ENCODE measurements at places on chromosomes 2 and 18.

DNA sequence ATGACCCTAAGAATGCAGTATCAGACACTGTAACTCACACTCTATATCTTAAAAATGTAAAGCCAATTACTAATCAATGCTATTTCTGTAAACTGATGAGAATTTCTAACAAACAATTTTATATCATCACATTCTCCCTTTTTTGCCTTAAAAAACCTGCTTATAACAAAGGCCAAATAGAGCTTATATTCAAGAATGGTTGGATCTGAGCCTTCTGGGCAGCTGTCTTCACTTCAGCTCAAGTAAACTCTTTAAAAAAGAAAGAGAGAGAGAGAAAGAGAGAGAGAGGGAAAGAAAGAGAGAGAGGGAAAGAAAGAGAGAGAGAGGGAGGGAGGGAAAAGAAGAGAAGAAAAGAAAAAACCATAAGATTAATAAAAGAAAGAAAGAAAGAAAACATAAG, 231.8 kb downstream of the KCNE4 start:
- no peaks in the 10 kb centered on the region for H3K4me1 ChIP-seq
- H3K27ac ChIP-seq: no peak overlapping the region

DNA sequence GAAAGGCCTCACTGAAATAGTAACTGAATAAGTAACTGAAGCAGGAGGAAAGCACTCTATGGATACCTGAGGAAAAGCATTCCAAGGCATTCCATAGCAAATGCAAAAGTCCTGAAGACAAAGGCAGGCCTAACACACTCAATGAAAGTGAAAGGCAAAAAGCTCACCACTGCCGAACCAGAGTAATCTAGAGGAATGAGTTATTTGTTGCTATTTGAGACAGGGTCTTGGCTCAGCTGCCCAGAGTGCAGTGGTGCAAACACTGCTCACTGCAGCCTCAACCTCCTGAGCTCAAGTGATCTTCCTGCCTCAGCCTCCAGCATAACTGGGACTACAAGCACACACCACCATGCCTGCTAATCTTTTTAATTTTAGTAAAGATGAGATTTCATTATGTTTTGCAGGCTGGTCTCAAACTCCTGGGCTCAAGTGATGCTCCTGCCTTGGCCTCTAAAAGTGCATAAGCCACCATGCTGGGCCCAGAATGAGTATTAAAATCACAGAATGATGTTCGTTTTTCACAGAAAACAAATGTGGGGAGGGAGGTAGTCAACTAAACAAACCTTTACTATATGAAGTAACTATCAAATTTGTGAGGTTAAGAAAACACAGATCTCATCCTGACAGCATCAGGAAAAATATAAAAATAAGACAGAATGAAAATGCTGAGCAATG, 17.9 kb downstream of the PIAS2 start:
- DNase-seq: no peak
- H3K27ac ChIP-seq: no peak overlapping the region
- no peaks in the 10 kb centered on the region for H3K4me1 ChIP-seq
- no peaks in the 10 kb centered on the region for H3K27me3 ChIP-seq

DNA sequence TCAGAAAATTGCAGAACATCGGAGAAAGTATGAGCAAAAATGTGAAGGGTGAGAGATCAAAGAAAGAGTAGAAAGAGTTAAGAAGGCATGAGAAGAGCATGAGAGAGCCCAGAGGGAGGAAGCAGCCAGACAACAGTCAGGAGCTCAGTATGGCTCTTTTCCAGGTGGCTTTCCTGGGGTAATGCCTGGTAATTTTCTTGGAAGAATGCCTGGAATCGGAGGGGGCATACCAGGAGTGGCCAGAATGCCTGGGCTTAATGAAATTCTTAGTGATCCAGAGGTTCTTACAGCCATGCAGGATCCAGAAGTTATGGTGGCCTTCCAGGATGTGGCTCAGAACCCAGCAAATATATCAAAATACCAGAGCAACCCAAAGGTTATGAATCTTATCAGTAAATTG, 271.8 kb upstream of the TFPI start:
- no peak for DNase-seq
- no peaks in the 10 kb centered on the region for H3K27me3 ChIP-seq
- no peaks in the 10 kb centered on the region for H3K36me3 ChIP-seq
- no peak overlapping the region for H3K4me3 ChIP-seq

DNA sequence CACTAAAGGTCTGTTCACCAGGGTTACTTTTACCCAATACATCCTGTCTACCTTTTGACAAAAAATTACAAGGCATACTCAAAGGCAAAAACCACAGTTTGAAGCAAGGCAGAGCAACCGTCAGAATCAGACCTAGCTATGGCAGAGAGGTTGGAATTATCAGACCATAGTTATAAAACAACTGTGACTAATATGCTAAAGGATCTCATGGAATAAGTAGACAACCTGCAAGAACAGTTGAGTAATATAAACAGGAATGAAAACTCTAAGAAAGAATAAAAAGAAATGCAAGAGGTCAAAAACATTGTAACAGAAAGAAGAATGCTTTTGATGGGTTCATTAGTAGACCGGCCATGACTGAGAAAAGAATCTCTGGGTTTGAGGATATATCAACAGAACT, 318.8 kb upstream of the KCNH7 start:
- no peaks in the 10 kb centered on the region for H3K36me3 ChIP-seq
- H3K27ac ChIP-seq: no peak overlapping the region
- H3K4me1 ChIP-seq: no peaks in the 10 kb centered on the region
- no peak for DNase-seq
- no peaks in the 10 kb centered on the region for H3K27me3 ChIP-seq

DNA sequence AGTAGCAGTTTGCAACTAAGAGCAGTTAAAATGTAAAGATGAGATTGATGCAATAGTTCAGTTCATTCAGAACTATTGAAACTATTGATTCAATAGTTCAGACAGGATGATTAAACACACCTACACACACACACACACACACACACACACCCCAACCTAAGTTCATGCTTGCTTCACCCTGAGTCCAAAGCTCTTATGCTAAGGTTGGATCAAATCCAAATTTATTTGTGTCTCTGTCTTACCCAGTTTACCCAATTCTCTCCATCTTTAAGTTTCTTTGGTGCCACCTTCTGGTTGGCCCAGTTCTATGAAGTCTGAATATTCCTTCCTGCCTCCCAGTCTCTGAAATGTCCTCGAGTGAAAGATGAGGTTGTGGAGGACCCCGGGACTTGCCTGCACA, 5.1 kb downstream of the SERPINB8 start:
- no peaks in the 10 kb centered on the region for H3K27me3 ChIP-seq
- no peak overlapping the region for H3K4me3 ChIP-seq
- H3K36me3 ChIP-seq: no peaks in the 10 kb centered on the region
- no peak overlapping the region for H3K27ac ChIP-seq
- H3K4me1 ChIP-seq: peaks cover 8% of the 10 kb centered on the region

- no peaks in the 10 kb centered on the region for H3K27me3 ChIP-seq
- H3K4me1 ChIP-seq: peaks cover 35% of the 10 kb centered on the region
- DNase-seq: no peak
- H3K4me3 ChIP-seq: no peak overlapping the region
Observed at GRCh38 chr18:44733069-44733753, 52.5 kb downstream of the SETBP1 start.

DNA sequence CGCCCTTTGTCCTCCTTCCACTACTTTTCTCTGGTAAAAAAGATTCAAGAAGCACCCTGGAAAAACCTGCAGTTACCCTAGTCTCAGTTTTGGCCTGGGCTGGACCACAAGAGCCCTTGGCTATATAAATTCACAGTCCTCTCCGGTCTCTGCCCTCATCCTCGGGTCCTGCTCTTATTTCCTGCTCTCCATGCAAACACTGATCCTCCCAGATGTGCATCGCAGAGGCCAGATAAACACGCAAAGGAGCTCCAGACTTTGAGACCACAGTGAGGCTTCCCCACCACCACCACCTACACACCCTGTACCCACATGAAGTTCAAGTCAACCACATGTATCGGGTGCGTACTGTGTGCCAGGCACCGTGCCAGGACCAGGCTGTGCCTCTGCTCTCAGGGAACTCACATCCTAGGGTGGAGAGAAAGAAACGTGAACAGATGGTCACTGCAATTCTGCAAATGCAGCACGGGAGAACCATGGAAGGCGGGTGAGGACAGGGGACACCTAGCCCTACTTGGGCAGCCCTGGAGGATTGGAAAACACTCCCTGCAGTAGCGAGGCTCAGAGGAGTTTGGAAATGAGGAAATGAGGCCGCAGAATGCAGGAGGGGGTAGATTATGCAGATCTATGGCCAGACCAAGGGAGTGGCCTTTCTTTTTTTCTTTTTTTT, 7.4 kb downstream of the CTDSP1 start:
- peak overlapping the region; percentile 70 for H3K27ac ChIP-seq
- H3K4me3 ChIP-seq: peak overlapping the region; percentile 65
- no peaks in the 10 kb centered on the region for H3K27me3 ChIP-seq
- peak; percentile 75 for DNase-seq

DNA sequence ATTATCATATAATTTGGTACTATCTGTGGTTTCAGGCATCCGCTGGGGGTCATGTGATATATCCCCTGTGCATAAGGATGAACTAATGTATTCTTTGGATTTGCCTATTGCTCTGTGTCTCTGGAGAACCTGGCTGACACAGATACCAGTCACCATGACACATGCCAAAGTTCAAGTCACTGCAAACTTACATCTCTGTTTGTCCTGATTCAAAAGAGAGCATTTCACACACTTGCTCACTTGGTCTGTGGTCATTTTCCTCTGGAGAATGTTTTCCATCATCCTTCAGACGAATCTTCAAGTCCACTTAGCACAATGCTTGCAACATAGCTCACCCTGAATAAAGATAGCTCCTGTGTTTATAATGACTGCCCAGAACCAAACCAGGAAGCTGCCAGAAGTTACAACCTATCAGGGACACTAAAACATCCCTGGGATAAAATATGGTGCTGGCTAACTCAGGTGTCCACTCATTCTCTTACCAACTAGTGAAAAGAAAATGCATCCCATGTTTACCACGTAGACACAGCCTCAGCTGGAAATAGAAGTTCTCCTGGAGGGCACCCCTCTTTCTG, 18.1 kb downstream of the SULT1C3 start:
- H3K4me3 ChIP-seq: no peak overlapping the region
- H3K36me3 ChIP-seq: no peaks in the 10 kb centered on the region
- no peaks in the 10 kb centered on the region for H3K4me1 ChIP-seq
- DNase-seq: no peak

DNA sequence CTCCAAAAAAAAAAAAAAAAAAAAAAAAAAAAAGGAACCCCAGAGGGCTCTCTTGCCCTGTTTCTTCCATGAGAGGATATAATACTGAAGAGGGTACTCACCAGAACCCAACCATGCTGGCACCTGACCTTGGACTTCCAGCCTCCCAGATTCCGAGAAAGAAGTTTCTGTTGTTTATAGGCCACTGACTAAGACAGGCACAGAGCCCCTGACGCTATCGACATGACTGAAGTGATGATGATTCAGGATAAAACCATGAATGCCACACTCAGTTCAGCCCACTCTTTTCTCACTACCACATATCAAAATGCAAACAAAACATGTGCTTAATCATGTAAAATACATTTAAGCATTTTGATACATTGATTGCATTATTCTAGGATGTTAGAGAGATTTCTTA, 66.1 kb upstream of the CDCA7 start:
- H3K4me3 ChIP-seq: no peak overlapping the region
- H3K27me3 ChIP-seq: no peaks in the 10 kb centered on the region
- no peak overlapping the region for H3K27ac ChIP-seq
- DNase-seq: no peak
- no peaks in the 10 kb centered on the region for H3K4me1 ChIP-seq
